ENCODE measurements at places on chromosomes 6 and 20. TPM values are rescaled to one million over a fixed set of nuclear protein-coding genes. Genes with fewer than 3 reads are reported as not detected.

Gene MATN4
- total RNA-seq: 0.64 TPM

Gene FARS2
- total RNA-seq: 20.0 TPM

Gene GJA10
- not detected for total RNA-seq

Gene HEY2
- total RNA-seq: not detected

Gene PLCG1
- 162 TPM for total RNA-seq

Gene BNIP5
- not detected for total RNA-seq

Gene BCAS4
- total RNA-seq: 27.1 TPM

Gene HLA-DRB1
- total RNA-seq: 5.1 TPM

All from activated naive CD8-positive, alpha-beta T cell treated with anti-CD3 and anti-CD28 coated beads for 36 hours (primary cell).